ENCODE measurements at places on chromosomes 7 and 10.

- DNase-seq, result no peak
Observed at GRCh38 chr7:129657363-129657762, 45.8 kb downstream of the NRF1 start.

DNA sequence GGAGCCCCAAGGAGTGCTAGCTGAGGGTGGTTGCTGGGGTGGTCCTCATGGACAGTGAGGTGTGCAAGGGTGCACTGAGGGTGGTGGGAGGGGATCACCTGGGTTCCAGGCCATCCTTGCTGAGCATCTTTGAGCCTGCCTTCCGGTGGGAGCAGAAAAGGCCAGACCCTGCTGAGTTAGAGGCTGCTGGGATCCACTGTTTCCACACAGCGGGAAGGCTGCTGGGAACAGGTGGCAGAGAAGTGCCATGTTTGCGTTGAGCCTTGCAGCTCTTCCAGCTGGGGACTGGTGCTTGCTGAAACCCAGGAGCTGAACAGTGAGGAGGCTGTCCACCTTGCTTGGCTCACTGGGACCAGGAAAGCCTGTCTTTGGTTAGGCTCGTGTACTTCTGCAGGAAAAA lies 34.9 kb downstream of the PRF1 start:
- no peak for DNase-seq

- no peak for DNase-seq
Observed at GRCh38 chr10:93746844-93747284, 10.9 kb upstream of the LGI1 start.

DNA sequence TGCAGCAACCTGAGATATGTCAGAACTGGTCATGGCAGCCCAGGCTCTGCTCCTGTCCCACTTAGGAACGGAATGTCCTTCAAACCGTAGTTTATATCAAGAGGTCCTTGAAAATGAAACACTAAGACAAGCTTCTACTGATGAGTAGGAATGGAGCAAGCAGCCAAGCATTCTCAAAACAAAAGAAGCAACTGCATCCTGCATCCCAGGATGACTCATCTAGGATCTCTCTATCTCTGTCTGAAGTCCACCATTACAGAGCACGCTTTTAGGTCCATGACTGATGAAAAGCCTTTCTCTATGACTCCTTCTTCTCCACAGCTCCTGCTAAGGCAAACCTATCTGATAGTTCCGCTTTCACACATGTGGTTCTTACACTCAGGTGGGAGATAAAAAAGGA lies 16.3 kb downstream of the MBL2 start:
- no peak for DNase-seq

GRCh38 chr10:63446716-63447440 lies 18.9 kb downstream of the JMJD1C start:
- DNase-seq, result no peak

DNA sequence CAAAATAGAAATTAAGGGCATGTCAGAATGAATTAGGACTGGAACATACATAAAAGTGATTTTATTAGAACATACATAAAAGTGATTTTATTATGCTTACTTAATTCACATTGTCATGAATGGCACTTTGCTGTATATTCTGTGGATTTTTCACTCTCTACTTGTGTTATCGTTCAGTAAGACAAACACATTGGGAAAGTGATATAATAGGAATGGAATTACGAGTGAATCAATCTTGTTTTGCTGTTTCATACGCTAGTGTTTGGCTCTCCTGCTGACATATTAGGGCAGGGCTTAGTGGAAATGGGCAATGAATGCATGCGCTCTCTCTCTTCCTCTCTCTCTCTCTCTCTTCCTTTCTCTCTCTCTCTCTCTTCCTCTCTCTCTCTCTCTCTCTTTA lies 561.1 kb downstream of the ACTR3B start:
- DNase-seq, result no peak

GRCh38 chr7:1927937-1928644 lies 258.0 kb downstream of the ELFN1 start:
- DNase-seq, result no peak

DNA sequence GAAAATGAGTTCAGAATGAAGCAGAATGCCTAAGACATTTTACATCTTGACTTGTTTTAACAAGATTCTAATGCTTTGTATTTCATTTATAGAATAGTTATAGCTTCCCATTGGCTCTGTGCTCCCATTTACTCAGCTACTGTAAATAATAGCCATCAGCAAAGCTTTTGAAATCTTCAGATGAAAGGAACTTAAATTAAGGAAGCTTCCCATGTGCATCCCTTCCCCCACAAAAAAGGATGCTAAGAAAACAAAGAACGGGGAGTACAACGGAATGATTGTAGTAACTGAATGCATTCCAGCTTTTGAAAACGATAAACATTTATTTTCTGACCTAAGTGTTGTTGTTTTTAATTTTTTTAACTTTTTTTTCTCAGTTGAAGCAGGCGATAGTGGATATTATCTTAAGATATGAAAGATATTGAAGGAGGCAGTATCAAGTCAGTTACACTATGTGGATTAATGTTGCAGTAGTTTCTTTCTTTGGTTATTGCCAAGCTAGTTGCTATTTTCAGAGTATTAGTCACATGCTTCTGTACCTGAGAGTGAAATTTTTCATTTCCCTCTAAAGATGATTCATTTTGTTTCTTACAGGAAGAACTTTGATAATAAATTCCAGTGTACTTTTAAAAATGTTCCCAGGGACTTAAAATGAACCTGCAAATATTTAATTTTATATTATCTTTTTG lies 129.2 kb downstream of the KCND2 start:
- no peak for DNase-seq
